ENCODE measurements at places on chromosomes 2 and 18. TPM values are rescaled to one million over a fixed set of nuclear protein-coding genes. Genes with fewer than 3 reads are reported as not detected.

- peak; percentile 96 for DNase-seq
Observed at GRCh38 chr2:60553495-60554073, at the start of gene BCL11A. TSS of gene BCL11A (minus strand) at chr2:60553654. CDS start at chr2:60553270, 384 bp downstream.

- DNase-seq: no peak
Observed at GRCh38 chr18:44842588-44843412, 162.1 kb downstream of the SETBP1 start.

GRCh38 chr2:128372621-128373341, 54.1 kb upstream of the HS6ST1 start:
- no peak for DNase-seq

Gene TFCP2L1
- total RNA-seq: 0.51 TPM

Gene GYPC
- 33.4 TPM for total RNA-seq

Gene LCT
- 0.40 TPM for total RNA-seq

Gene GREB1
- 11.3 TPM for total RNA-seq

DNA sequence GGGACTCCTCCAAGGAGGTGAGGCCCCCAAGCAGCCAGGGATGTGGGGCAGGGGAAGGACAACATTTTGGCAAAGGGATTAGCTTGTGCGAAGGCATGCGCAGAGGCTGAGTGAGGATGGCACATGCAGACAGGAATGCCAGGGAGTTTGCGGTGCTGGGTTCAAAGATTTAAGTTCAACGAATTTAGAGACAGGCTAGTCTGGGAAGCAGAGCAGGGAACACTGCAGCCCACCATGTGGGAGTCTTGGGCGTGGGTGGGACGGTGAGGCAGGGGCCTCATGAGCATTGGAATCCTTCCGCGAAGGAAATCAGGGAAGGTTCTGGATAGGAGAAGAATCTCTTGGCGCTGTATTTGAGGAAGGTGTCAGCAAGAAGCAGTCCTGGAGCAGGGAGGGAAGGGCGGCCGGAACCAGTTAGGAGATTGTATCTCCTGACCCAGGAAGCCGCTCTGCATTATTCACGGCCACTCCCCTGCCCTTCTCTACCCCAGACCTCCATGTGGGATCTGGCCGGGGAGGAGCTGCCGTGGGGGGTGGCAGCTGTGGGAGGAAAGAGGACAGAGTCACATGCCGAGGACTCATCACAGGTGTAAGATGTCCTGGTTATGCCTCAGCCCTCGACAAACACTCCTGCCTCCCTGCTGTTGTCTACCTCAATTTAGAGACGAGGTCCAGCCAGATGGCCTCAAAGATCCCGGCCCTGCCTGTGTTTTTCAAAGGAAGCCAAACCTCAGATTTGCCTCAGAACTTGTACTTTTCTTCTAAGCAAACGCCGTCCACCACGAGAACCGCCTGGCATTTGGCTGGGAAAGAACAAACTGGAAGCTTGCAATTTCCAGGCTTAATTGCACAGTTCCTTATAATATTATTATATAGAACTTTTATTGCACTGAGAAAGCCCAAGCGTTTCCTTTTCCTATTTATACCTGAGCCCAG, 123.7 kb upstream of the SMAD2 start:
- DNase-seq: no peak

Gene PRKD3
- 70.6 TPM for total RNA-seq

DNA sequence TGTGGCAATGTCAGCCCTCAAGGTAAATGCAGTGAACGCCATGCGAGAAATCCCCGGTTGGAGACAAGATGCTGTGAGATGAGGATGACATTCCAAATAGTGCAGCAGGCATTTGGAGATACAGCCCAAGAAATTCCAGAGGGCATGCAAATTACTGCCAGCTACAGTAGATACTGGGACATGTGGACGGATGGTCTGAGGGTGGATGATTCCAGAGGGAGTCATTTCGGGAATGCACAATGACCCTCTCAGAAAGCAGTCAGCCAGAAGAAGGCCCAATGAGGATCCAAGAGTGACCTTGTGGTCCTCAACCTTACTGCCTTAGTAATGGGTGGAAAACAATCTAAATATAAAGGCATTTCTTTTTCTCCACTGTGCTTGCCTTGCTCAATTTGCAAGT, 111.3 kb downstream of the HNRNPLL start:
- no peak for DNase-seq

DNA sequence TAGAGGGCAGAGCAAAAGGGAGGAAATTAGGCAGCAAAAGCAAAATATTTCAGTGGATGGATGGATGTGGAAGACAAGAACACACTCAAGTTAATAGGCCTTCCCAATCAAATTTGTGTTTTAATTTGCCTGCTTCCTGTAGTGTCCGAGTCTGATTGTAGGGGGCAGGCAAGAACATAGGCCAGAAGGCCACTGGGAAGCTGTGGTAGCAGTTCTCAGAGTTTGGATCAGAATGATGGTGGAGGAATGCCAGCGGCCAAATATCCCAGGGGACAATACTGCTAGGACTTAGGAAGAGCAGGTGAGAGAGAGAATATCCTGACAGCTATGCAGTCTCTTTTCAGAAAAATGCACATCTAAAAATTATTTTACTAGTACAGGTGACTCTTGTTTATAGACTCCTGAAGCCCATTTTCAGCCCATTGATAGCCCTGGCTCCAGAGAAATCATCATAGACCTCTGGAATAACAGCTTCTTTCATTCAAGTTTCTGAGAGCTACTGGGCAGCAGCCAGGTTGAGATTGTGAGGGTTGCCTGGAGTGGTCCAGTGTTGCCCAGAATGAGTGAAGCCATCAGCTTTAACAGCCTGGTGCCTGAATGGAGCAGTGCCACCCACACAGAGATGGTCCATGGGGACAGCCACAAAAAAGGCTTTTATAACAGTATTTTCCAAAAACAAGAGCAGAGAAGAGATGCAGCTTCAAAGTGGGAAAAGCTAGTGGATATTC, 19.1 kb upstream of the SERPINE2 start:
- DNase-seq: no peak

GRCh38 chr2:119838179-119838578, 78.5 kb downstream of the PTPN4 start:
- DNase-seq: no peak

- no peak for DNase-seq
Observed at GRCh38 chr2:167049659-167050058, 161.4 kb downstream of the XIRP2 start.

Gene PHOSPHO2
- 12.2 TPM for total RNA-seq

DNA sequence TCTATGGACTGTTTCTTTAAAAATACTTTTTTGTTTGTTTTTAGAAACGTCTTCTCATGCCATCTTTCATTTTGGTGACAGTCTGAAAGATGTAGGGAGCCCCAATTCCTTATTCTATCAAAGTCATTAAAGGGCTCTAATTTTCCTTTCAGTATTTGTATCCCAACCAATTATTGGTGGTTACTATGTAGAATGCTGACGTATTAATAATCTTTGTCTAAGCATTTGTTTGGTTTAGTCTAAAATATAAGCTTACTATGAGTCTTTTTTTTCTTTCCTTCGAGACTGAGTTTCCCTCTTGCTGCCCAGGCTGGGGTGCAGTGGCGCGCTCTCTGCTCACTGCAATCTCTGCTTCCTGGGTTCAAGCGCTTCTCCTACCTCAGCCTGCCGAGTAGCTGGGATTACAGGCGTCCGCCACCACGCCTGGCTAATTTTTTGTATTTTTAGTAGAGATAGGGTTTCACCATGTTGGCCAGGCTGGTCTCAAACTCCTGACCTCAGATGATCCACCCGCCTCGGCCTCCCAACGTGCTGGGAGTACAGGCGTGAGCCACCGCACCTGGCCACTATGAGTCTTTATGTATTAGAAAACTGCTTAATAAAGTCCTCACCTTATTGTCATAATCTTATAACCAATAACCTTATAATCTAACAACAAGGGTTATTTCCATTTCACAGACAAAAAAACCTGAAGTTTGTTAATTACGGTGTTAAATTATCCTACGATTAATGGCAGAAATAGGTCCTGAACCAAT, 849 bp upstream of the VRK2 start:
- DNase-seq: no peak

Gene UNC50
- 108 TPM for total RNA-seq

DNA sequence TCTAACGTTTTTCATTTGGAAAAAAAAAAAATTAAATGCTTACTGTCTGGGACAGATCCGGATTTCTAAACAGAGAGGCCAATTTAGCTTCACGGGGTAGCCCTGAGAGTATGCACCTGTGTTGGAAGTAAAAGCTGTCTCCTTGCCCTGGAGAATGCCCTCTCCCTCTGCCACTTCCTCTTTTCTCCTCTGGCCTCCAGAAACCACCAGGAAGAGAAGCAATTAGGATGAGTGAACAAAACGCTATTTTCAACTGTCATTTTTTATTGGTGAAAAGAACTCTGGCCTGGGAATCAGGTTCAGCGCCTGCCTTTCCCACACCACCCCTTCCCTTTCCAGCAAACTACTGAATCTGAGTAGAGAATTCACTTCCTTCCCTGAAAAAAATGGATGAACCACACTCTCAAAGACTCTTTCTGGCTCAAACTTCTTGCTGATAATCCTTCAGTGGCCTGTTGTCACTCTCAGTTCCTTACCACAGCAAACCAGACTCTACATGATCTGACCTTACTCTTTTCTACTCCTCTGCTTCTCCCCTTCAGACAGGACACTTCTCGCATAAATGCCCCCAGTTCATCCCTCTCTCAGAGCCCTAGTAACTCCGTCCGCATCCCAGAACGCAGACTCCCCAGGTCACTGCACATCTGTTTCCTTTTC, 29.8 kb downstream of the KLF7 start:
- no peak for DNase-seq

DNA sequence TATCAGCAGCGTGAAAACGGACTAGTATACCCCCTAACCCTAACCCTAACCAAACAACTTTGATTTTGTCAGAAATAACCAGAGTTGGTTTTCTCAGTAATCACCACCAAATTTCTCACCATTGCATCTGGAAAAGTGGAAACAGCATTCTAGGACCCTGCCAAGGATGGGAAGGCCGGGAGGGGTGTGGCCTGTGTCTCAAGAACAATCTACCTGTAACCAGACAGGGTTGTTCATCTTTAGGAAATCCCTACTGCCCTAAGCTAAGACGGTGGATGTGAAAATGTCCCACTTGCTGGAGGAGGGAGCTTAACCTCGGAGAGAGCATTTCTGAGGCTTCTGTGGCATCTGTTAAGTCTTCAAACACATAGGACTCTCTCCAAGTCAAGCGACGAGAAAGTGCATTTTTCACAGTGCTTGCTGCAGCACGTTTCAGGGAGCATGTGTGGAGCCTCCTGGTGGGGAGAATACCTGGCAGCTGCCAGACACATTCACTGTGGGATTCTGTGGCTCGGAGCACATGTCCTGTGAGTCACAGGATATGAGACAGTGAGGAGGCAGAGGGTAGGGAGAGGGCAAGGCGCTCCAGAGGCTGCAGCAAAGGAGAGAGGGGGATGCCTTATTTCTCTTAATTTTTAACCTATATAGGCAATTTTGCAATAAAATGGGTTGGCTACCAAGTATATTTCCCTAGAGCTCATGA, 207.5 kb downstream of the SPP2 start:
- peak; percentile 98 for DNase-seq

DNA sequence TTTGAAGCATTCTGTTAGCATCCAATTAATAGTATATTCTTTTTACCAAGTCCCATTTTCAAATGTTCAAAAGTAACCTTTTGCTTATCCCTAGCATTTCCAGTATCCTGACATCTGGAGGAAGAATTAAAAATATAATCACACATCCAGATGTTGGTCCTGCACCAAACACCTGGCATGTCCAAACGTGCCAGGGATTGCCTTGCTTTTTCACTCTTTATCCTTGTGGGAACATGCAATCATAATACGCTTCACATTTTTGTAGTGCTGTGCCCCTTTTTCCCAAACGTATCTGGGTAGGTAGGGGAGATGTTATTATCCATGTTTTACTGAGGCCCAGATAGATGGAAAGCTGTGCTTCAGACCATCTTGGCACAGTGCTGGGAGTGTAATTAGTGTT, 133.0 kb downstream of the TPGS2 start:
- no peak for DNase-seq

DNA sequence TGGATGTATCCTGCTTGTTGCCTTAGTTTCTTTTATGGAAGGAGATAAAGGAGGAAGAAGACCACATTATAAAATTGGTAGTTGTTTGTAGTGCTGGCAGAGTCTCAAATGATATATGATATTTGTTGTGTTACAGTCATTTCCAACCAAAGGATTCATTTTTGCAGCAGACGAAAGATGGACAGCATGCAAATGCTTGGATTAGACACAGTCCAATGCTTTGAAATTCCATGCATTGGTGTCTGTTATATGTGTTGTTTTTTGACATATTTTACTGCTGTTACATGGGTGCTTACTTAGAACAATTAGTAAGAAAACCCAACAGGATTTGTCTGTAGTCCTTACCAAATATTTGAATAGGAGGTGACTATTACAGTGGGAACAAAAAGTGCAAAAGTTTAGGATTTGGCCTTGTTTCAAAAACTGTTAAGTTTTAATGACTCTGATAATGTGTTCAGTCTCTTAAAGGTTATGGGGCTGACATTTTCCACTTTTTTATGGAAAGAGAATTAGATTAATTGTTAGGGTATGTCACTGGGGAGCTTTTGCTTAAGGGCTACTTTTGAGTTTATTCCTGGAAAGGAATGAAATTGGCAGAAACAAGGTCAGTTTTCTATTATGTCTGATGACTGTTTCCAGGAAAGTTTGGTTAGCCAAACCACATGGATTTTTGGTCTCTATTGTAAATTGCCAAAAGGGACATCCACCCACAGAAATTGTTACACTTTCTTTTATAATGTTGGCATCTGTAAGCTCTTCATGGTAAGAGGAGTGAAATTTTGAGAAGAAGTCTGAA, 229.4 kb upstream of the MMADHC start:
- no peak for DNase-seq

Gene KYNU
- total RNA-seq: 11.7 TPM

DNA sequence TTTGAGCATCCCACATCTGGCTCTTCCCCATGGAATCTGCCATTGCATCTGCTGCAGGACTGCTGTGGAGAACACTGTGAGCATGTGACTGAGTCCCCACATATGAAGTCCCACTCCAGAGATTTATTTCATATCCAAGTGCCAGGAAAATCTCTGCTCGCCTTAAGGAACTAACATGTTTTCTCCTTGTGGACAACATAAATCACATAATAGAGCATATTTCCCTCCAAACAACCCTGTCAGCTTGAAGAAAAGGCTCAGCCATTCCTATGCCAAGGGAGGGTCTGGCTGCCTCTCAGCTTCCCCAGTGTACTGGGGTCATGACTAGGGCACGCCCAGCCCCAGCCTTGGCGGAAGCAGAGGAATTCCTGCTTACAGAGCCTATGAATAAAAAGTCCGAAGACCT, 193.7 kb downstream of the DNER start:
- no peak for DNase-seq

GRCh38 chr2:193502363-193503035, 1307.8 kb upstream of the TMEFF2 start:
- DNase-seq: peak; percentile 89

DNA sequence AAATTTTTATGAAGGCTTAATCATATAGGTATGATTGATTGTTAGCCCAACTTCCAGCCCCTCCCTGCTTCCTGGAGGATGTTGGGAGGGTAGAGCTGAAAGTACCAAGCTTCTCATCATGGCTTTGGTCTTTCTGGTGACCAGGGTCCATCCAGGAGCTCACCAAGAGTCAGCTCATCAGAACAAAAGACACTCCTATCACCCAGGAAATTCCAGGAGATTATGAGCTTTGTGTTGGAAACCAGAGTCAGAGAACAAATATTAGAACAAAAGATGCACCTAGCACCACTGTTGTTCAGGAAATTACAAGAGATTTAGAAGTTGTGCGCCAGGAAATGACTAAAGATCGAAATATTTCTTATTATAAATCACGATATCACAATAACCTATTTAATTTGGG, 119.9 kb upstream of the THUMPD2 start:
- DNase-seq: no peak

GRCh38 chr2:120729406-120730399, 6.0 kb upstream of the GLI2 start:
- peak; percentile 82 for DNase-seq
